ENCODE measurements at places on chromosomes 11 and 22.

DNA sequence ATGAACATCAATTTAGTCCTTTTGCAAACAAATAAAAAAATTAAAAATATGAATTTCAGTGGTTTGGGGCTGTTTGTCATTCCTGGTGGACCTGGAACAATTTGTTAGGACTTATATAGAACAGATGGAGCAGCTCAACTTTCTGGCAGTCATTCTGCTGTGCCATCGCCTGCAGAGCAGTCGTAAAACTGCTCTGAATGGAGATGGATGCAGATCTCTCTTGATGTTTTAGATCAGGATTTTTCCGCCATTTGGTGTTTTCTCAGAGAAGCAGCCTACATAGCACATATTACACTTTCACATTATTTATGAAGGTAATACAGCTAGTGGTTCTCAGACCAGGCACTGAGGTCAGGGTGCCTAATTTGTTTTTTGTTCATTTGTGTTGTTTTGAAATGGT is 31.8 kb upstream of the HSPA8 start:
- DNase-seq = no peak

DNA sequence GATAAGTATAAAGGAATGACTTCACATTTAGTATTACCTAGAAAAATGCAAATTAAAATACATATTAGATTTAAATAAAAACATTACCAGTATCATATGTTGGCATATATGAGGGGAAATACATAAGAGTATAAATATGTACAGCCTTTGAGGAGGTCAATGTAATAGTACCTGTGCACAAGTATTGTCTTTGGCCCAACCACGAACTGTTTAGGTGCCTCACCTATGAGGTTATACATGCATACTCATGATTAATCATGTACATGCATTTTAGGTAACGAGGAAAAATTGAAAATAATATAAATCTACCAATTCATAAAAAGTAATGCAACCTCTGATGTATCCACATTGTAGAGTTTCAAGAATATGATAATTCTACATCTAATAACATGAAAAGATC is 909.8 kb downstream of the METTL15 start:
- DNase-seq = no peak

- DNase-seq = no peak
Observed at GRCh38 chr11:46485856-46486443, 94.4 kb upstream of the CHRM4 start.

- DNase-seq = no peak
Observed at GRCh38 chr11:12517741-12518140, 140.4 kb downstream of the PARVA start.

DNA sequence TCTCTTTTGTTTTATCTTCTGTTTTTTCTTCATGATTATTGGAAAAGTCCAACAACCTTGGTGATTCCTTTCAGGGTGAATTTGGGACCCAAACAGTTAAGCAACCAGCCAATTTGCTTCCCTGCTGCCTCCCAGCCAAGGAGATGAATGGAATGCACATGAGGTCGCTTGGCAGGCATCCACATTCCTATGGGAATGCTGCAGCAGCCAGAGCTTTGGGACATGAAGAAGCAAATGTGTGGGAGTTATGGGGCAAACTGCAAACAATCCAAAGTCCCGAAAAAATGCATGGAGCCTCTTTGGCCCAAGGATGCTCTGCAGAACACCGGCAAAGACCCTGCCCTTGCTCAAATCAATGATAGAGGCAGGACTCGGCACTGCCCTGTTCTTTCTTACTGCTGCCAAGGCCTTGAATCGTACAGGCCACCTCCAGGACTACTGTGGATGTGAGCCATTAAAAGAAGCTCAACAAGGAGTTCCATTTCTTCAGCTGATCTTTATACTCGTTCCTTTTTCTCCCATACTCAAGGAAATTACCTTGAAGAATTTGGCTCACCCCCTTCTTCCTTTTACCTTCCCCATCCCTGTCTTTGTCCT is 117.3 kb upstream of the TEAD1 start:
- peak; percentile 55 for DNase-seq

- DNase-seq = no peak
Observed at GRCh38 chr22:47780281-47780875, 1017.9 kb downstream of the TBC1D22A start.

- no peak for DNase-seq
Observed at GRCh38 chr11:79906164-79906563, 465.3 kb upstream of the TENM4 start.

- DNase-seq = no peak
Observed at GRCh38 chr11:75225794-75226193, 14.8 kb upstream of the TPBGL start.

Measured in dermis blood vessel endothelial cell (primary cell).